Bone marrow (tissue), 2 donors: ENCODE measurements at places on chromosomes 11 and 22.
A peak's percentile ranks its signal among the peaks of the same experiment; 100 is the strongest.

DNA sequence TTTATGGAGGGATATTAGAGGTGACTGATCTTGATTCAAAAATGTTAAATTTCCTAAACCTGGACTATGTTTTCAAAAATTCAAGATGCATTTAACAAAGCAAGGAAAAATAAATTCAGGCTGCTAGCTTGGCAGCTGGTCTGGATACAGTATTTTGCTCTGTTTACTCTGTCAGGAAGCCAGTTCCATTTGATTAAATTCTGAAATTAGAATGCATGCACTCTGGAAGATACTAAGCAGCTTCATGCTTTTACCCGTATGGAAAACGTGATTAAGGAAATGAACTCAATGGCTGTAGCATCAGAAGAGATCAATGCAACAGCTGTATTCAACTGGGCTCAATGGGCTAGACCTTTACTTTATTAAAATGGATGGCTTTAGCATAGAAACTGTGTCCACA is 14.2 kb downstream of the C11orf71 start:
- DNase-seq: no peak

GRCh38 chr11:134560066-134560465 is 148.0 kb upstream of the B3GAT1 start:
- DNase-seq: no peak

- DNase-seq: no peak
These were observed 29.8 kb downstream of the LMO1 start for GRCh38 chr11:8233691-8234424.

DNA sequence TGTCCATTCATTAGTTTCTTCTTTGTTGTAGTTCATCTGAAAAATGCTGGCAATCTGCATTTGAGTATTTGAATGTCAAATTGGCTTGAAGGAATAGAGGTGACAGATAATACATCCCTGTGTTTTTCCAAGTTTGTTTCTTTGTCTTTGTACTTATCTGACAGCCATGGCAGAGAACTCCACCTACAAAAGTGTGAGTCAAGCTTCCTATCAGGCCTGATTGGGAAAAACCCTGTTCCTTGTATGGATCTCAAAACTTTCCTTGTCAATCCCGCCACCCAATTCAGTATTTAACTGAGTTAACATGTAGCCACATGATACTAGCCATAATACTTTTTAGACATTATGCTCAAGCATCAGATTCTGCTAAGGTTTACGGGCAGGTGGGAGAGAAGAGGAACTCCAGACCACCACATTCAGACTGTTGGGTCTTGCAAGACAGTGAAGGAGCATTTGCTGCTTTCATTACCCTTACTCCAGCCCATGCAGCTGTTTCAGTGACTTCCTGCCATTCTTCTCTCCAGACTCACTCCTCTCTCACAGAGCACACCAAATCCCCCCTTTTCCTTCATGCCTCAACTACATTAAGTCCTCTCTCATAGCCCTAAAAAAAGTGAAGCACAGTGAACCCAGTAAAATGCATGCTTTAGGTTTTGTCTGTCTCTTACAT is 65.9 kb downstream of the BLID start:
- no peak for DNase-seq

GRCh38 chr11:59207988-59208451 is 4.7 kb downstream of the MPEG1 start:
- DNase-seq: peak; percentile 25

- DNase-seq: no peak
These were observed 98.9 kb upstream of the SLC5A12 start for GRCh38 chr11:26820739-26821138.

- no peak for DNase-seq
These were observed 26.2 kb downstream of the EHF start for GRCh38 chr11:34647131-34647530.

GRCh38 chr22:46609175-46609690 is 11.0 kb upstream of the GRAMD4 start:
- DNase-seq: no peak

DNA sequence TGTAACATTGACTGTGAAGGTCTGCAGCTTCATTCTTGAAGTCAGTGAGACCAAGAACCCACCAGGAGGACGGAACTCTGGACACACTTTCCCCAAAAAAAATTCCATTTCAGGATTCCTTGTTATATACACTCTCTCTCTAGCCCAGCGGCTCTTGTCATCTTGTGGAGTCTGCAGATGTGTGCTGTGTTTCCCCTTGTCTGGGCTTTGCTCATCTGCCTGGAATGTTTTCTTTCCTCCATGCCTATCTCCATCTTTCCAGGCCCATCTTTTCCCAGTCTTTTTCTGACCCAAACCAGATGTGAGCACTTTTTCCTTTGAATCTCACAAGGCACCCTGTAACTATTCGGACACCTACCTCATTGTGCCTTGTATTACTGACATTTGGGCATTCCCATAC is 5.1 kb upstream of the DRG1 start:
- DNase-seq: no peak

GRCh38 chr11:112719736-112720525 is 241.3 kb upstream of the NCAM1 start:
- no peak for DNase-seq

DNA sequence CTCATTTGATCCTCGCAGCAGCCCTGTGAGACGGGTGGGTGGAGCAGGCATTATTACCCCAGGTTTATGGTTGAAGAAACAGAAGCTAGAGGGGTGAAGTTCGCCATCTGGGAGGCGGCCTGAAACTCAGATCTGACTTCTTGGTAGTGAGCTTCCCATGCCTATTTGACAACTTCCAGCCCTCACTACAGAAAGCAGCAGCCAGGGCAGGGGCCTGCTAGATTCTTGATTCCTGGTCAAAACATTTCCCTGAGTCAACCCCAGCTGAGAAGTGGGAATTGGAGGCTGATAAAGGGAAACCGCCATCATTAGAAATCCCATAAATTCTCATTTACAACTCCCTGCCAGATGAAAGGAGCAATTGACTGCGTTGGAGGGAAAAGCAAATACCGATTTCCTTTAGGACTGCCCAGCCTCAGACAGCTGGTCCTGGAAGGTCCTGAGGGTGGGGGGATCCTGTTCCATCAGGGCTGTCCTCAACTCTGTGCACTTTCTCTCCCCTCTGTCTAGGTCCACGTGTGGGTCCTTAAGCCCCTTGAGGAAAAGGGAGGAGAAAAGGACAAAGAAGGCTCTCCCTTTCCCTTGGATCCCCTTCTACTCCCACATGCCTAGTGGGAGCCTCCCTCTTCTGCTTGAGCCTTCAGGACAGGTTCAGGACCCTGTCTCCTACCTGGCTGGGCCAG is 10.2 kb upstream of the NECTIN1 start:
- DNase-seq: no peak

GRCh38 chr11:104136861-104137260 is 27.1 kb downstream of the PDGFD start:
- DNase-seq: no peak

GRCh38 chr11:134238956-134239355 is 14.2 kb downstream of the THYN1 start:
- DNase-seq: no peak

DNA sequence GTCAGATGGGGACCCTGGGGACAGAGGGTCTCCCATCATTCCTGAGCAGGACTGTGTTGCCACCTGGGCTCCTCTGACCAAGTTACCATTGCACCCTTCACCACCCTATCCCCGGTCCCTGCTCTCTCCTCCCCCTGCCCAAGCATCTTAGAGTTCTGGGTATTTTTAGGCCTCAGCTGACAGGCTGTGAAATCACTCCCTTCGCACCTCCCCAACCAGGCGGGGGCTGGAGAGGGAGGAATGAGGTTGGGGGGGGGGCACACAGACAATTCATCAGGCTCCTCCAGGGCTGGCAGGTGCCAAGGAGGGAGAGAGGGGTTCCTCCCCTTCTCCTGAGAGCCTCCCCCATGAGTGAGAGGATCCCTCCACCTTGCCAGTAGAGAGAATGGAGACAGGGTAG is 9.0 kb downstream of the SYT7 start:
- no peak for DNase-seq

DNA sequence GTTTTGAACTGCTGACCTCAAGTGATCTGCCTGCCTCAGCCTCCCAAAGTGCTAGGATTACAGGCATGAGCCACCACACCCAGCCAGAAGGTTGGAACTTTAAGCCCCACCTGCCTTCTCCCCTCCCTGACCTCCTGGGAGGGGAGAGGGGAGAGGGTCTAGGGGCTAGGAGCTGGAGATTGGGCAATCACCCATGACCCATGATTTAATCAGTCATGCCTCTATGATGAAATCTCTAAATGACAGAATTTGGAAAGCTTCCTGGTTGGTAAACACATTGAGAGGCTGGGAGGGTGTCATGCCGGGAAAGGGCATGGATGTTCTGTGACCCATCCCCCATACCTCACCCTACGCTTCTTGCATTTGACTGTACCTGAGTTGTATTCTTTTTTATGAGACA is 17.1 kb upstream of the TFIP11 start:
- DNase-seq: no peak

GRCh38 chr11:37804666-37805065 is 1206.6 kb upstream of the RAG2 start:
- no peak for DNase-seq

DNA sequence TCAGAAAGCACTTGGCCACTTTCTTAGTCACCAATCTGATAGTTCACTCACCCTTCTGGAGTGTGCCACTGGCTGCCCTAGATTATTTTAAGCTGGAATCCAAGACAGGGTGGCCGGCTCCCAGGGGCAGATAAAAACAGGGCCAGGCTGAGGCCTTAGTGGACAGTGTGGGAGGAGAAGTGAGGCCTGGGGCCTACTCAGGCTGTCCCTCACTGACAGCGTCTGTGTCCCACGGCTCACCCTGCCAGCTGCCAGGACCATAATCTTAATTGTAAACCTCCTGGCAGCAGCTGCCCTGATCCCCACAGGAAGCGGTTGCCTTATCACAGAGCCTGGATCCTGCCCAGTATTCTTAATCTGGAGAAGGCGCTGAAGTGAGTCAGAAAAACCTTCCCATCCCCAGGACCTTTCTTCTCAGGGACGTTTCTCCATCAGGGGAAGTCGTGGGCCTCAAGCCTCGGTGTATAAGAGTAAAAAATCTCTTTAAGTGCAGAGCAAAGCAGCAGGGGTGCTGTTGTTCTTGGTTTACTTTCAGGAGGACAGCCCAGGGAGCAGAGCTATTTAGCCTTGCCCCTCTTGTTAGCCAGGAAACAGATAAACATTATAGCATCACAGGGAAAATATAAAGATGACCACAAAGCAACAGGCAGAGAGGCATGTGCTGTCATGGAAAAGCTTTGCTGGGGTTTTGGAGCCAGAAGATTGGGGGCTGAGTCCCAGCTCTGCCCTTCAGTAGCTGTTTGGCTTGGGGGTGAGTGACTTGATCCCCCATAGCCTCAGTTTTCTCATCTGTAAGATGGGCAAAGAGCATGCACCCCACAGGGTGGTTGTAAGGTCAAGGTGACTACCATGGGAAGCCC is 39.6 kb downstream of the TSPAN18 start:
- no peak for DNase-seq

DNA sequence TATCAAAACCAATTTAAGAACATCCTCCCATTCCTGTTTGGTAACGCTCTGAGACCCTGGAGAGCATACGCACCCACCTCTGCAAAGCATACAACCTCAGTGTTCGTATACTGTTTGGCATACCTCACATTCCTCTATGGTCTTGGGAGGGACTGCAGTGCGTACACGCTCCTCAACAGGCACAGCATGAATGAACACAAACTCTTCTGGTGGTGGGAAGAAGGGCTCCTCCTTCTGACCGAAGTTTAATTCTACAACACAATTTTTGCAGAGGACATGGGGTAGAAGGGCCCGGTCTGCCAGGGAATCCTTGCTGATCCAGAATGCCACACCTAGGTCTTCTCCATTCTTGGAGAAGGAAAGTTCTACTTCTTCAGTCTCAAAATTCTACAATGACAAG is 5.3 kb downstream of the HNRNPUL2 start:
- DNase-seq: no peak

- DNase-seq: no peak
These were observed 36.6 kb upstream of the CREB3L1 start for GRCh38 chr11:46240861-46241260.

- no peak for DNase-seq
These were observed at the start of gene NCAM1 for GRCh38 chr11:112961146-112961668. NCAM1 (plus strand) TSS chr11:112961420.

- DNase-seq: no peak
These were observed 146.5 kb upstream of the MTMR2 start for GRCh38 chr11:96070453-96070852.

GRCh38 chr11:36214976-36215692 is 74.1 kb downstream of the COMMD9 start:
- no peak for DNase-seq

GRCh38 chr11:93500759-93501158 is 42.4 kb downstream of the SMCO4 start:
- DNase-seq: no peak

GRCh38 chr11:8013833-8014232 is 26.7 kb downstream of the EIF3F start:
- no peak for DNase-seq

DNA sequence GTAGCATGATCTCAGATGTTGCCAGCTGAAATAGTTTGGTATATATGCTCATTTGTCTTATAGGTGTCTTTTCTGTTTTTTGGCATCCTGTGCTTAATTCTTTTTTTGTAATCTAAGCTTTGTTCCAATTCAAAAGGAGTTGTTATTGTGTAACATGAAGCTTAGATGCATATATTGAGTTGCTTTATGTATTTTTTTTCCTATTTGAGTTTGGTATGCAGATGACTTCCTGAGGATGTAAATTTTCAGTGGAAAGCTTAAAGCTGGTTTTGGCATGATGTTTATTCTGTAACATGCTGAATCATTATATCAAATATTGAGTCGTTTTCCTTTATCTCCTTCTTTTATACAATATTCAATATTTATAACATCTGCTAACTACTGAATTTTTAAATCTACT is 69.4 kb downstream of the DDX10 start:
- no peak for DNase-seq

GRCh38 chr22:27192135-27192829 is 534.9 kb downstream of the MIAT start:
- DNase-seq: no peak

DNA sequence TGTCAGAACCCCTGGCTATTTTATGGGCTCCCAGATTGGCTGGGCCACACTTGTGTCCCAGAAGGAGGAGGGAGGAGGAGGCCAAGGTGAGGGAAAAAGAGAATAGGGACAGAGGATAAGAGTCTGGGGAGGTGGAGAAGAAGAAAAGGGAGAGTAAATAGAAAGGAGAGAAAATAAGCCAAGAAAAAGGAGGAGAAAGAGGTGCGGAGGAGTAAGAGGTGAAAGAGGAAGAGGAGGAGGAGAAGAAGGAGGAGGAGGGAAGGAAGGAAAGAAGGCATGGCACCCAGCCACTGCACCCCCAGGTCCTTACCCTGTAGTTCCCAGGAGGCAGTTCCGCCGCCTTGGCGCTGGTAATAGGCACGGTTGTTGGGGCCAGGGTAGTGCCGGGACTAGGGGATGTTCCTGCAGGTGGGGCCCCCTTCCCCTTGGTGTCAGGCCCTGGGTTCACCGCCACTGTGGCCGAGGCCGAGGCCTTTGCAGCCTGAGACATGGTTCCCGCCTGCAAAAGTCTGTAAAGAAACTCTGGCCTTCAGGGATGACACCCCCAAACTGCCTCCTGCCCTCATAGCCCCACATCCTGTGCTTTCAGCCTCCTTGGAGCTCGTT is 1.9 kb downstream of the CRYBB1 start:
- no peak for DNase-seq

GRCh38 chr11:9642894-9643293 is 21.0 kb upstream of the SWAP70 start:
- no peak for DNase-seq
